NCI-H1417 treated with DMSO at 0.1 percent for 48 hours (cell line): ENCODE measurements at places on chromosomes 5 and 9.

- no peak for DNase-seq
These were observed 1.8 kb downstream of the TLX3 start for GRCh38 chr5:171310819-171311321.

DNA sequence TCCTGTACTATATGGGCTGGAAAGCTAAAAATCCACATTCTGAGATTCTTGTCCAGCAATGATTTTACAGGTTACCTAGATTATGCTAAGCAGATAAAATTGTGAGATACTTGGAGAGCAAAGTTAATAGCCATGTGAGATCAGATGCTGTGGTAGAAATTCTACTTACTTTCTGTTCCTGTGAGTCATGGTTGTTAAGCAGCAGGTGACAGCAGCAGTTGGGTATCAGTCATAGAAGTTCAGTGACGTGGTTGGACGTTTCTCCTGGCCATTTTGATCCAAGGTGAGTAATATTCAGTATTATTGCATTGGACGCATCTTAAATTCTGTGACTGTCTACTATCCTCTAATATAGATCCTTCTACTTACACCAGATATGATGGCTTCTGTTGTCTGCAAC is 524.5 kb downstream of the TMEM38B start:
- no peak for DNase-seq

DNA sequence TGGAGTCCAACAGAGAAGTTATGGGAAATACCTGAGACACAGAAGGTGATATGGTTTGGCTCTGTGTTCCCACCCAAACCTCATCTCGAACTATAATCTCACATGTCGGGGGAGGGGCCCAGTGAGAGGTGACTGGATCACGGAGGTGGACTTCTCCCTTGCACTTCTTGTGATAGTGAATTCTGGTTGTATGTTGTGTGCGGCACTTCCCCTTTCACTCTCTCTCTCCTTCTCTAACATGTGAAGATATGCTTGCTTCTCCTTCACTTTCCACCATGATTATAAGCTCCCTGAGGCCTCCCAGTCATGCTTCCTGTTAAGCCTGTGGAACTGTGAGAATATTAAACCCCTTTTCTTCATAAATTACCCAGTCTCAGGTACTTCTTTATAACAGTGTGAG is 96.1 kb downstream of the TMEM232 start:
- no peak for DNase-seq

DNA sequence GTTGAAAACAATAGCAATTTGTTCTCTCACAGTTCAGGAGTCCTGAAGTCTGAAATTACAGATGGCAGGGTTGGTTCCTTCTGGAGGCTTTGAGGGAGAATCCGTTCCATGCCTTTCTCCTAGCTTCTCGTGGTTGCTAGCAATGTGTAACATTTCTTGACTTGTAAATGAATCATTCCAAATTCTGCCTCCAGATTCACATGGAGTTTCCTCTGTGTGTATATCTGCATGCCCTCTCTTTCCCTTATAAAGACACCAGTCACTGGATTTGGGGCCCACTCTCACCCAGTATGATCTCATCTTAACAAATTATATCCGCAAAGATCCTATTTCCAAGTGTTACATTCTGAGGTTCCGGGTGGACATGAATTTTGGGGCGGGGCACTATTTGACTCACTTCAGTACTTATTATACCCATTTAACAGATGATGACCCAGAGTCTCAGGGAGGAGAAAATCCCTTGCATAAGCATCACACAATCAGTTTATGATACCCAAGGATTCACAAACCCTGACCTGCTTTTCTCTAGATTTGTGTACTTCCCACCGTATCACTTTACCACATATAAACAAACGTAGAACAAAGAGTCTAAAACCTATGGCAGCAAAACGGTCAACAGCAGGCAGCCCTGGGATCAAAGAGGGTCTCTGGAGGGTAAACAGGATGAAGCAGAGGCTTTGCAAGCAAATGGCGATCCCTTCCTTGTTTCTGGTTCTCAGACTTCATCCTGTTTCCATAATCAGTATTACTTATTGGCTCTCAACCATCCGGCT is 93.7 kb downstream of the C9orf152 start:
- no peak for DNase-seq

- DNase-seq: no peak
These were observed 18.2 kb upstream of the CDC20B start for GRCh38 chr5:55191165-55191564.

GRCh38 chr9:70398145-70398556 is 16.3 kb downstream of the KLF9 start:
- DNase-seq: no peak

GRCh38 chr5:2901511-2901910 is 150.0 kb upstream of the IRX2 start:
- no peak for DNase-seq

GRCh38 chr9:11992866-11993265 is 700.3 kb upstream of the TYRP1 start:
- DNase-seq: no peak

DNA sequence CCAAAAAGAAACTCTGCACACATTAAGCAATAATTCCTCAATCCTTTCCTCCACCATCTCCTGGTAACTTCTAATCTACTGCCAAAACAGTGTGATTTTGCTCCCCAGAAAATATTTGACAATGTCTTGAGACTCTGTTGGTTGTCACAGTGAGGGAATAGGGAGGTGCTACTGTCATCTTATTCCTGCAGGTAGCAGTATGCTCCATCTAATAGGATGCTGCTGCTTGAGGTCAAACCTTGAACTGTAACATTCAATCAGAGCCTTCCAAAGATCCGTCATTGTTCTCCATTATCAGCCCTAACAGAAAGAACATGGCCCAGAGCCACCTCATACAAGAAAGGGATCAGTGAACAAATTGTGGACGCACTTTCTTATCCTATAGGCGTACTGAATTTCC is 514.7 kb upstream of the GRIN3A start:
- DNase-seq: no peak

- no peak for DNase-seq
These were observed 366.9 kb downstream of the DMRTA1 start for GRCh38 chr9:22813529-22813928.

GRCh38 chr5:149837680-149838269 is 106.8 kb downstream of the PDE6A start:
- DNase-seq: no peak

- no peak for DNase-seq
These were observed 5.1 kb downstream of the SPAAR start for GRCh38 chr9:35914301-35914807.

GRCh38 chr5:50658246-50658645 is 8.2 kb upstream of the PARP8 start:
- no peak for DNase-seq

- no peak for DNase-seq
These were observed 50.2 kb upstream of the RIC1 start for GRCh38 chr9:5578698-5579085.

GRCh38 chr5:84168841-84169240 is 215.8 kb downstream of the EDIL3 start:
- no peak for DNase-seq

- DNase-seq: no peak
These were observed 154.2 kb upstream of the TSLP start for GRCh38 chr5:110917161-110917875.

DNA sequence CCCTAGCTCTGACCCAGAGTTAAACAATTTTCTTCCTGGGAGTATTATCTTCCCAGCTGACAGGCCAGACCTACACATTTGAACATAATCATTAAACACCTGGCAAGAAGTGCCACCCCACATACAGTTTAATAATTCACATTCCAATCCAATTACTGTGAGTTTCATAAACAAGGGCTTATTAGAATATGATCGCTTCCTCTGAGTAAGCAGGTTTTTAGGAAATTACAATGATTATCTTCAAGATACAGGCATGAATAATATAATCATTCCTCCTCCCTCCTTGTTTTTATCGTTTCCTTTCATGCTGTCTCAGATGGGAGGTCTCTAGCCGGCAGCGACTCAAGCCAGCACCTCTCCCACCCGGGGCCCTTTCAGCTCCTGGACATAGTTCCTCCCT is 15.8 kb upstream of the KIF4B start:
- no peak for DNase-seq

GRCh38 chr5:34538026-34538672 is 118.0 kb upstream of the RAI14 start:
- no peak for DNase-seq

DNA sequence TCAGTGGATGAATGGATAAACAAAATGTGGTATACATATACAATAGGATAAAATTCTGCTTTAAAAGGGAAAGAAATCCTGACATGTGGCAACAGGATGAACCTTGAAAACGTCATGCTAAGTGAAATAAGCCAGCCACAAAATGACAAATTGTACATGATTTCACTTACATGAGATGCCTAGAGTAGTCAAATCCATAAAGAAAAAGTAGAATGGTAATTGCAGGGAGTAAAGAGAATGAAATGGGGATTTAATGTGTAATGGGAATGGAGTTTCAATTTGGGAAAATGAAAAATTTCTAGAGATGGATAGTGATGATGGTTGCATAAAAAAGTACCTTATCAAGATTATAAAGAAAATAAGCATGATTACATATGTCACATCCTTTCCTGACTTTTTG is 1489.2 kb upstream of the C9orf72 start:
- DNase-seq: no peak

DNA sequence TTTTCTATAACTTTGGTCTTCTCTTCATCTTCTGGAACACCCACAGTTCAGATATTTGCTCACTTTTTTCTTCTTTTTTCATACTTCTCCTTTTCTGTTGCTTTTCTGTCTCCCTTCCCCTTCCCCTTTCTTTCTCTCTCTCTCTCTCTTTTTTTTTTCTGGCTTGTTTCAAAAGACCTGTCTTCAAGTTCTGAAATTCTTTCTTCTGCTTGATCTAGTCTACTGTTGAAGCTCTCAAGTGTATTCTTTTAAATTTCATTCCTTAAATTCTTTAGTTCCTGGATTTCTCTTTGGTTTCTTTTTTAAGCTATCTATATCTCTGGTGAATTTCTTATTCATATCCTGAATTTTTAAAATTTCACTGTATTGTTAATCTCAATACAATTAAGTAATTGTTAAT is 11.2 kb downstream of the ALG2 start:
- DNase-seq: no peak

GRCh38 chr9:2276296-2276695 is 261.1 kb downstream of the SMARCA2 start:
- DNase-seq: no peak

GRCh38 chr5:39116344-39117170 is 42.4 kb upstream of the RICTOR start:
- no peak for DNase-seq

DNA sequence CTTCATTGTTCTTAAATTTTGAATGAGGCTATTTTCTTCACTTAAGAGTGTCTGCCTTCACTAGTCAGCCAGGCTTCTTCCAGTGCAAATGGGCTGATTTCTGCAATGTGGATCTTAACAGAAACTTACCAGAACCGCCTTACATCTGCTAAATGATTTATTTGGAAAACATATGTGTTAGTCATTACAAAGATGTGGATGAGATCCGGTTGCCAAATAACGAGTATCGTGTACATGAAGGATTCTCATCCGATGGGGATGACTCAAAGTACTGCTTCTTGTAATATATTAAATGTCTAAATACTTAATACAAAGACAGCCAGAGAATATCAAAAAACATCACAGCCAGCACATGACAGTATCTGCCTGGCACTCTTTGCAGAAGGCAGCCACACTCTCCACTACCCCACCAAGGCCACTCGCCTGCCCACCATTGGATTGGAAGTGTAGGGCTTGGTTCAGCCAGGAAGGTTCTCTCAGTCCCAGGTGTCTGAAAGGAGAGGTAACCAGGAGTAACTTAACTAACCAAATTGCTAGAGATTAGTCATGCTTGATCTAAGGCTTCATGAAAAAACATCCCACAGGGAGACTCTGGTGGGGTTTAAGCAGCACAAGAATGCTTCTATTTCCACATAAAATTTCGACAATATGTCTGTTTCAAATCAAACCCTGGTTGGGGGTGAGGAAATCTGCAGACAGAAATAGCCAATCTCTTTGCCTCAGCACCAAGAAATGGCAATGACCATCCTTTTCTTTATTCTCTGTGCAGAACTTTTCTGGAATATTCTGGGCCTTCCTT is 174.8 kb downstream of the GADD45G start:
- DNase-seq: no peak

- DNase-seq: no peak
These were observed 18.6 kb upstream of the IFNB1 start for GRCh38 chr9:21096172-21096900.

GRCh38 chr9:36768677-36769076 is 196.0 kb downstream of the MELK start:
- DNase-seq: no peak

GRCh38 chr5:81021486-81021885 is 61.3 kb downstream of the RASGRF2 start:
- no peak for DNase-seq

DNA sequence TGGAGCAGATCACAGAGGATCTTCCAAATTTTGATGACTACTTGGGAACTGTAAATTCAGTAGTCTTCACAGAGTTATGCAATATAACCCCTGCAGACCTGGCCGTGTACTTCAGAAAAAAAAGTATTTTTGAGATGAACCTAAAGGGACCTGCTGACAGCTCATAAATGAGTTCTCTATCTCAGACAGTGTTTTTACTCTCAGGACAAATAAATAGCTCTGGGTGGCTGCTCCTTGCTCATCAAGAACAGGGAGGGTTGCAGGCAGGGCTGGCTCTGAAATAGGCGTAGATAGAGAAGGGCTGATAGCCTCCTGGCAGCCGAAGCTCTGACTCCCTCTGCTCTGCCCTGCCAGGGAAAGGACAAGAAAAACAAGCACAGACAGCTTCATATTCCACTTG is 64.8 kb downstream of the PLAC8L1 start:
- DNase-seq: no peak

- DNase-seq: no peak
These were observed 77.8 kb upstream of the PRRC1 start for GRCh38 chr5:127439644-127440043.

DNA sequence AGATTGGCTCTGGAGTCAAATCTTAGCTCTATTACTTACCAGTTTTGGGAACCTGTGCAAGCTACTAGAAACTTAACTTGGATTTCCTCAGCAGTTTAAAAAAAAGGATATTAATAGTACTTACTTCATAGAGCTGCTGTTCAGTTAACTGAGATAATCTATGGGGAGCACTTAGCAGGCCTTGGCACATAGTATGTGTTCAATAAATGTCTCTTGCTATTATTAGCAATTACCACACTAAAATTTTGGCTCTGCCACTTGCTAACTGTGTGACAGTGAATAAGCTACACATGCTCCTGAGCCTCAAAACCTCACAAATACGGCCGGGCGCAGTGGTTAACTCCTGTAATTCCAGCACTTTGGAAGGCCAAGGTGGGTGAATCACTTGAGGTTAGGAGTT is 55.9 kb downstream of the CDK5RAP2 start:
- no peak for DNase-seq

- DNase-seq: no peak
These were observed 6.2 kb downstream of the UGT3A2 start for GRCh38 chr5:36060420-36060887.

- DNase-seq: no peak
These were observed 342.0 kb upstream of the WWC1 start for GRCh38 chr5:167949435-167949834.

GRCh38 chr5:107769519-107769918 is 98.8 kb upstream of the EFNA5 start:
- DNase-seq: no peak
